Activated CD4-positive, alpha-beta T cell treated with anti-CD3 and anti-CD28 coated beads, Interleukin-2, amount 50 U/mL, for 4 hours (primary cell): ENCODE measurements at places on chromosomes 13 and 19.

DNA sequence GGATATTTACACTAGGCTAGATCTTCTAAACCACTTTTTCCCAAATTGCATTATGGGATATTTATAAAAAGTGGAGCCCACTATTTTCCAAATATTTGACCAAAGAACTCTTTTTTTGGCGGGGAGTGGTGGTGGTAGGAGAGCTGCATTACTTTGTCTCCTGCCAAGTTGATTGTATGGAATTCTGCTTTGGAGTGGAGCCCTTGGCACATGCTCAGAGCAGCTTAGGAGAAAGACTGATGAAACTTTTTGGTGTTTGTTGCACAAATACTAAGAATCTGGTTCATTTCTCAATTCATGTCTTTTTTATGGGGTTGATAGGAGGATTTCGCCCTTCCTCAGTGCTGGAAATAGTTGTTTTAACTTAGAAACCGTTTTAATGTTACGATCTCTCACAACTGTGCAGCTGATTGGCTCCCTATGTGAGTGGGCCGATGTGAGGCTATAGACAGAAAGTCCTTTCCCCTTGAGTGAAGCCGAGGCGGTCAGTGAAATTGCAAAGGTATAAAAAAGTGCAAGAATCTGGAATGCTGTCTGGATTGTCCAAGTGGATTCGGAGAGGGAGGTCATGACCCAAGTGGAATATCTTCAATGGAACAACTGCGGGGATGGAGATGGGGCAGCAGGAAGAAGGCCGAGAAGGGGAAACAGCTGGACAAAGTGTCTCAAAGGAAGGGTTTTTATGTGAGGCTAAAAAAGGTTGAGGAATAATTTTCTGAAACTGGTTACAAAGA, 415.9 kb downstream of the FGF9 start:
- DNase-seq: no peak

DNA sequence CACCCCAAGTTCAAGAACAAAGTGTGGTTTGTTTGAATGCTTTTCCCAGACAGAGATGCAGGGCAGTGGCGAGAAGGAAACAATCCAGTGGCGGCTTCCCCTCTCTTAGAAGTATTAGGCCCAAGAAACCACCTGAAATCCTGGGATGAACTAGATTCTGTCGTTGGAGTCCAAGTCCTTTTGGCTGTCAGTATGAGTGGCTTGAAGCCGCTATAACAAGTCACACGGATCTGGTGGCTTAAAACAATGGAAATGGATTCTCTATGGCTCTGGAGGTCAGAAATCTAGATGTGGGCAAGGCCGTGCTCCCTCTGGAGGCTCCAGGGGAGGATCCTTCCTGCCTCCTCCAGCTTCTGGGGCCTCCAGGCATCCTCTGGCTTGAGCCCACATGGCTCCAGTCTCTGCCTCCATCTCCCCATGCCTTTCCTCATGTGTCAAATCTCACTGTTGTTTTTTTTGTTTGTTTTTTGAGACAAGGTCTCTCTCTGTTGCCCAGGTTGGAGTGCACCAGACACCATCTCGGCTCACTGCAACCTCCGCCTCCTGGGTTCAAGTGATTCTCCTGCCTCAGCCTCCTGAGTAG, 97.7 kb downstream of the GNG7 start:
- no peak for DNase-seq

DNA sequence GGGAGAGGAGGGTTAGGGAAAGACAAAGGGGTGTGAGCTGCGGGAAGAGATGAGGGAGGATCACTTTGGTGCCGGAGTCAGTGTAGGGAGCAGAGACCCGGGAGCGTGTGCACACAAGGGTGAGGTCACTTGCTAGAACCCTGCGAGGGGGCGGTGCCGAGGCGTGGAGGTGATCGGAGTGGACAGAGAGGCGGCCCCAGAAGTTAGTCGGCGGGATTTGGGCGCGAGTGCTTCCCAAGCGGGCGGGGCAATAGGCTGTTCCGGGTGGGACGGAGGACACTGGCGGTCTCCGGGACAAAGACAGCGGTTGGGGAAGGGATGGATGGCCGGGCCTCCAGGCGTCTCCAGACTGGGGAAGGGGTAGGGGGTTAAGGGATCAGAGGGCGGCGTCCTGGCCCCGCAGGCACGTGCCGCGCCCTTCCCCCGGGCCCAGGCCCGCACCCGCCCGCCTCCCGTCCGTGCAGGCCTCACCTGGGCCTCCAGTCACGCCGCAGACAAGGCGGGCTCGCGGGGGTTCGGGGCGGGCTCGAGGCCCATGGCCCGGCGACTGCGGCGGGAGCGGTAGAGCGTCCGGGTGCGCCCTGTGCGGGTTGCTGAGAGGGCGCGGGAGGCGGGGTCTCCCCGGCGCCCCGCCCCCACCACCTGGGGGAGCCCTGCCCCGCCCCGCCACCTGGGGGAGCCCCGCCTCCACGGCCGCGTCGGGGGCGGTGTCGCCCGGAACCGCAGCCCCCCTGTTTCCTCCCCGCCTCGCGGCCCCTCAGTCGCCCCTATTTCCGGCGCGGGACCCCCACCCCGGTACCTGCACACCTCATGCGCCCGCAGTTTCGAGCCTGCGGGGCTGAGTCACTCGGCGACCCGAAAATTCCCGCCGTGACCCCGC, at the start of gene LPAR2:
TSS of gene LPAR2 (minus strand) at position 600 of the 880 bp plus-strand sequence. CDS start 945 bp downstream, outside the sequence.
- DNase-seq: peak; percentile 64

DNA sequence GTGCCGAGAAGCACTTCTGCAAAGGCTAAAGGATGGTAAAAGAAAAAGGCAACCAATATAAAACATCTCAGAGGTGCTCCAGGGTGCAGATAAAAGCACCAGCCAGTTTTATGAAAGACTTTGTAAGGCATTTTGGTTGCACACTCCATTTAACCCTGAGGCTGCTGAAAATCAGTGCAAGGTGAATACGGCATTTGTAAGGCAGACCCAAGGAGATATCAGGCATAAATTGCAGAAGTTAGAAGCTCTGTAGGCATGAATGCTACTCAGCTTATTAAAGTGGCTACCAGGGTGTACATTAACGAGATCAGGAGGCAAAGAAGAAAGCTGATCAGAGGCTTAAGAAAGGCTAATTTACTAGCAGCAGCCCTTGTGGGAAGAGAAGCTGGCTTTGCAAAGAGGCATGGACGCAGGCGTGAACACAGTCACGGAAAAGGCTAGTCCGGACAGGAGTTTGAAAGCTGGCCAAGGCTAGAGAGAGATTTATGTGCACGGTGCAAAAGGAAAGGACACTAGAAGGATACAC, 99.6 kb downstream of the ZNF429 start:
- DNase-seq: no peak

DNA sequence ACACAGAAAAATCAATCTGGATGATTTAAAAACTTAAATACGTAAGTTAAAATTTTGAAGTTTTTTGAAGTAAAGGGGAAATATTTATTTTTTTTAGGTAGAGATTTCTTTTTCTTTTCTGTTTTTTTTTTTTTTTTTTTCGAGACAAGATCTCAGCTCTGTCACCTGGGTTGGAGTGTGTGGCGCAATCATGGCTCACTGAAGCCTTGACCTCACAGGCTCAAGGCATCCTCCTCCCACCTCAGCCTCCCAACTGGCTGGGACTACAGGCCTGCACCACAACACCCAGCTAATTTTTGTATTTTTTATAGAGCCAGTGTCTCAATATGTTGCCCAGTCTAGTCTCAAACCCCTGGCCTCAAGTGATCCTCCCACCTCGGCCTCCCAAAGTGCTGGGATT, 120.4 kb upstream of the CLDN10 start:
- DNase-seq: no peak

GRCh38 chr19:49890349-49891311, 6.1 kb downstream of the IL4I1 start:
- peak; percentile 65 for DNase-seq
